RWPE1 (cell line): ENCODE measurements at places on chromosomes 4 and X.

DNA sequence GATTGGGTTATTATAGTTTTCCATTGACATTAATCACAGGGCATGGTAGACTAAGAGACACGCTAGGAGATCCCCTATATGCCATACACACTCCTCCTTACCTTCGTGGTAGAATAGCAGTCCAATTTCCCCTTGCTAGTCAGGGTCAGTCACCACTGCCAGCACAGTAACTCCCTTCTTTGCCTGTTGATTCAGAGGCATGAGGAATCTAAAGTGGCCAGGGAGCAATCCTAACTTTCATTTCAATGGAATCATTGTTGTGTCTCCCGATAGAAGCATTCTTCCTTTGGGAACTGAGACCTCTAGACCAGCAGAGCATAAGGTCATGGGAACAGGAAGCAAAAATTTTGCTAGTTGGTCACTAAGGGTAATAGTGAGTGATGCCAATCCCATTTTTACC, 51.1 kb downstream of the COL25A1 start:
- no peak for DNase-seq

GRCh38 chr4:30586850-30587249, 133.3 kb upstream of the PCDH7 start:
- DNase-seq: no peak

- DNase-seq: no peak
Measured at GRCh38 chr4:25433966-25434827, 57.1 kb downstream of the ANAPC4 start.

- DNase-seq: no peak
Measured at GRCh38 chr4:174274436-174274835, 9.0 kb downstream of the FBXO8 start.

DNA sequence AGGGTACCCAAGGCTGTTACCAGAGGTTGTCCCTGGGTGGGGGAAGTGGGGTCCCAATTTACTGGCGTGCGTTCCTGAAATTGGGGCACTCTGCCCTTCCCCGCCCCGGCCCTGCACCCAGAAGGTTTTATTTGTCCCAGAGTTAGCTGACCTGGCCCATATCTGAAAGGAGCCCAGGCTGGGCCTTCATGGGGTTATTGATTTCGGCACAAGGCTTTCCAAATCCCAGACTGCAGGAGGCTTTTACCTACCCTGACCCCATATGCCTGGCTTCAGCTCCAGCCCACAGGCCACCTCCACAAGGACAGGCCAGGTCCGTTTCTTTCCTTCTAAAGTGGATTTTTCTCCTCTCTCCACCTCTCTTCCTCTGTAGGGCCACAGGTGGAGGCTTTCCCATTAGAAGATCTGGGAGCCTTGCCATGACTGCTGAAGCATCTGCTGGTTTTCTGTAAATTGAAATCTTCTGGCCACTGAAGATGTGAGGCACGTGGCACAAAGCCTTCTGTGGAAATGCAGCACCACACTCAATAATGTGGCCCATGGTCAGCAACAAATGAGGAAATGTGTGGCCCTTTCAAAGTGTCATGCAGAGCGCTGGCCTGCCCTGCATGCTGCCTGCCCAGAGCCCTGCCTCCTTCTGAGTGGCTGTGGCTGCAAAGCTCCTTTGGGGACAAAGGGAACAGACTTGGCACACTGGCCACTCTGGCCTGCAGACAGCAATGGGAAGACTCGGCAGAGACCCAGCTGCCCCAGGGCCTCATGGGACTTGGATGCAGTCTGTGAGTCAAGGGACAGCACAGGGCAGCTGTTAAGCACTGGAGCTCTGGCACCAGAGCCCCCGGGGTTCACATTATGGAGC, 43.1 kb upstream of the MTM1 start:
- no peak for DNase-seq

- no peak for DNase-seq
Measured at GRCh38 chr4:1462009-1462767, 55.9 kb upstream of the NKX1-1 start.

- DNase-seq: no peak
Measured at GRCh38 chr4:5478697-5479096, 229.7 kb downstream of the EVC2 start.

- DNase-seq: no peak
Measured at GRCh38 chr4:93467484-93468155, 360.9 kb upstream of the ATOH1 start.

DNA sequence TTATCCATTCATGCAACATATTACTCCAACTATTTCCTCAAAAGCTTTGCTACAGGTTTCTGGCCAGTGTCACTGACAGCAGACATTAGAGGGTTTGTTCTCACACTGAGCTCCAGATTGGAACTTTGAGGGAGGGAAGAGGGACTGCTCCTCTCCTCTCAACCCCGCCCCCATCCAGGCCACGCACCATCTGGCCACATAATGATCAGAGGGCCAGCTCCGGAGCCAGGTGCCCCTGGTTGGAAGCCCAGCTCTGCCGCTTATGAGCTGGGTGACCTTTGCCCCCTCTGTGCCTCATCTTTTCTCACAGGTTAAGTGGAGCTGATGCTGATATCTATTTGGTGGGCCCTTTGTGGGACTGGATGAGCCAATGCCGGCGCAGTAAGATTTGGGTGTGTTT, 55.8 kb downstream of the C4orf50 start:
- DNase-seq: no peak

DNA sequence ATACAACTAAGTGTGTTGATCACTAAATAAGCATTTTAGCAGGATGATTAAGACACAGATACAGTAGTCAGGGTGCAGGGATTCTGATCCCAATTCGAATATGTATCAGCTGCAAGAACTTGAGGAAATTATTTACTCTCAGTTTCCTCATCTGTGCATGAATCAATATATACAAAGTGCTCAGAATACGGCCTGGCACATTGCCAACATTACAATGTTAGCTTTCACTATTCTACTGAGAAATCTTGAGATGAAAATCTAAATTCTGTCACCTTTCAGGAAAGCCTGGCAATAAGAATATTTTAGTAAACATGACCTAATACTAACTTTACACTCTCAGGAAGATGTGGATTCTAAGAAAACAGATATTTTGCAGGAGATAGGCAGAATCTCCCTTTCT, 1001.6 kb upstream of the IGFBP7 start:
- no peak for DNase-seq

DNA sequence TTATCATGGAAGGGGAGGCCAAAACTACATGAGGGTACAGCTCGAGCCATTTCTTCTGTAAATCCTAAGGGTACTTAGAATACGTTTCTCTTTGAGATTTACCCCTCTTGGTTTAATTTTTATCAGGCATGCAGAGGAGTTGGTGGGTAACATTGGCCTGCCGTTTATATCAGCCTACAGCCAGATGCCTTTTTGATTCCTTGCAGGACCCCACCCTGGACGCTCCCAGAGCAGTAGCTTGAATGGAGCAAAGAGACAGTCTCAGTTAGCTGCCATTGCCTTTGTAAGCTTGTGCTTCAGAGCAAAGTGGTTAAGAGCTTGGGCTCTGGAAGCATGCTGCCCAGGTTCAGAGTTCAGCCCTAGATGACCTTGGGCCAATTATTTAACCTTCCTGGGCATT, 9.0 kb downstream of the DOCK11 start:
- no peak for DNase-seq

GRCh38 chrX:96684339-96685209, at the start of gene DIAPH2:
Gene DIAPH2 (plus strand): TSS chrX:96684842.
- DNase-seq: peak; percentile 42
